Activated B cell treated with CpG ODN at 0.5 μM for 24 hours (primary cell): ENCODE measurements at places on chromosomes 3 and 15.

GRCh38 chr3:159252772-159253384 lies 451.0 kb downstream of the MFSD1 start:
- DNase-seq, result no peak

- DNase-seq, result no peak
Measured at GRCh38 chr3:73874161-73874560, 249.4 kb upstream of the PDZRN3 start.

GRCh38 chr3:16759227-16759903 lies 125.4 kb upstream of the PLCL2 start:
- DNase-seq, result no peak

DNA sequence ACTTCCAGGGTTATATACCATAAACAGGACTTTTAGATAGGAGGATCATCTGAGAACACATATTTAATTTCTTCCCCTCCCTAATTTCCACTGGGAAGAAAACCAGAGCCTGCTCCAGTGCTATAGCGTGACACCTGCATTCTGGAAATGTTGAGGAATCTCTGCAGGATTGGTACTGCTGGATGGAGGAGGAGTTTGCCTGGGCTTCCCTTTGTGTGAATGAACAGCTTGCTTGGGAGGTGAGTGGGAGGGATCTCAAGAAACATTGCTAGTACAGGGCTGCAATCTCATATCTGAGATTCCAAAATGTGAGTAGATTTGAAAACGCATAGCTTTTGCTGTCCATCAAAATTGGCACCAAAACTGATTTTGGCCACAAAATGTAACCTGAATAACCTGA lies 295.9 kb upstream of the RGMA start:
- DNase-seq, result no peak
